Activated CD4-positive, alpha-beta T cell treated with anti-CD3 and anti-CD28 coated beads, Interleukin-2, amount 10 ng/mL, durations not matched to agents 7 days and 5 days (primary cell): ENCODE measurements at places on chromosomes 16 and 17. TPM values are rescaled to one million over a fixed set of nuclear protein-coding genes. Genes with fewer than 3 reads are reported as not detected.

Gene TMEM94
- total RNA-seq, result 82.1 TPM

Gene GSE1
- total RNA-seq, result 27.3 TPM

Gene TUBG2
- total RNA-seq, result 7.2 TPM

Gene CCDC40
- not detected for total RNA-seq

Gene MGAT5B
- 0.45 TPM for total RNA-seq
